ENCODE measurements at places on chromosomes 6 and 20. TPM values are rescaled to one million over a fixed set of nuclear protein-coding genes. Genes with fewer than 3 reads are reported as not detected.
A peak's percentile ranks its signal among the peaks of the same experiment; 100 is the strongest.

The KCNK16 gene
- not detected for total RNA-seq

The HCK gene
- total RNA-seq, result not detected

The CST2 gene
- total RNA-seq, result not detected

The MARCKS gene
- 64.6 TPM for total RNA-seq

The PRDM13 gene
- 1.3 TPM for total RNA-seq

The PACRG gene
- not detected for total RNA-seq

The MOG gene
- not detected for total RNA-seq

The GJA10 gene
- not detected for total RNA-seq

The TULP4 gene
- 84.3 TPM for total RNA-seq

- H3K27me3 ChIP-seq, result peaks cover 60% of the 10 kb centered on the region
- DNase-seq, result peak; percentile 42
- H3K27ac ChIP-seq, result no peak overlapping the region
- no peaks in the 10 kb centered on the region for H3K4me1 ChIP-seq
- no peaks in the 10 kb centered on the region for H3K36me3 ChIP-seq
- H3K4me3 ChIP-seq, result no peak overlapping the region
These were observed 386.9 kb downstream of the CDH4 start for GRCh38 chr20:61638802-61639585.

DNA sequence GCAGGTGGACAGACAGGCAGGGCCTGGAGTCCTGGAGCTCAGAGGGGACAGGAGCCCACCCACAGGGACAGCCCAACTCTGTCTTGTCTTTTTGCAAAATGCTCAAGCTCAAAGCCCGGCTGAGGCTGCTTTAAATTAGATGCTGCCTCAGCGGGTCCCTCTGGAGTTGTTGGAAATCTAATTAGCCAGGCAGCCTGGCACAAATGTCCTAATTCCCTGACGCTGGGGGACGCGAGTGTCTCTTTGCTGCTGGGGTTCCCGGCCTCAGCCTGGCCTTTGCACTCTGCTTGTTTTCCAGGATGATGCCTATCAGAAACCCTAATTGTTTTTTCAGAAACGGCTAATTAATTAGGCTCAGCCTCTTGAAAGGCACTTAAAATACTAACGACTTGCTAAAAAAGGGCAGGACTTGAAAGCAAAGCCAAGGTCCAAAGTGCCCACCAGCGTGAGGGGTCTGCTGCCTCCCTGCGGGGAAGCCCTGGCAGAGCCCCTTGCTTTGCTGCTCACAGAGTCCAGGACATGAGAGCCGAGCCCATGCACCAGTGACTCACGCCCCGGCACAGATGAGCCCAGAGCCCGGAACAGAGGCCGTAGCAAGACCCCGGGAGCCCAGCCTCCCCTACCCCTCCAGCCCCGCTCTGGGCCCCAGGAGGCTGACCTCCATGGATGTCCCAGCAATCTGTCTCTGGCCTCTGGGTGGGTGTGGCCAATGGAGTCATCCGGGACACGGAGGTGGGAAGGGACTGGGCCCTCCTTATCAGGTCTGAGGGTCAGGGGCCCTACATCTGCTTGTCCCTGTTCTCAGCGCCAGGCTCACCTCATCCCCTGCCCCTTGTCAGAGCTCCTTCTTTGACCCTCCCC is 46.0 kb upstream of the BHLHE23 start:
- H3K27me3 ChIP-seq, result peaks cover 64% of the 10 kb centered on the region
- H3K4me3 ChIP-seq, result no peak overlapping the region
- H3K4me1 ChIP-seq, result no peaks in the 10 kb centered on the region
- H3K27ac ChIP-seq, result no peak overlapping the region
- DNase-seq, result no peak

- H3K27me3 ChIP-seq, result peaks cover 37% of the 10 kb centered on the region
- no peaks in the 10 kb centered on the region for H3K4me1 ChIP-seq
- no peaks in the 10 kb centered on the region for H3K36me3 ChIP-seq
- no peak overlapping the region for H3K4me3 ChIP-seq
These were observed 43.0 kb upstream of the FRMD1 start for GRCh38 chr6:168122011-168122410.

DNA sequence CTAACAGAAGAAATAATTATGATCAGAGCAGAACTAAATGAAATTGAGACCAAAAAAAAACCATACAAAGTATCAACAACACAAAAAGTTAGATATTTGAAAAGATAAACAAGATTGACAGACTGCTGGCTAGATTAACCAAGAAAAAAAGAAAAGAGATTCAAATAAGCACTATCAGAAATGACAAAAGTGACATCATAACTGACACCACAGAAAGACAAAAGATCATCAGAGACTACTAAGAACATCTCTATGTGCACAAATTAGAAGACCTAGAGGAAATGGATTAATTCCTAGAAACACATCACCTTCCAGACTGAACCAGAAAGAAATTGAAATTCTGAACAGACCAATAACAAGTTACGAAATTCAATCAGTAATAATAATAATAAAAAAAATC is 17.9 kb downstream of the DTNBP1 start:
- H3K36me3 ChIP-seq, result no peaks in the 10 kb centered on the region
- DNase-seq, result no peak
- no peaks in the 10 kb centered on the region for H3K4me1 ChIP-seq

DNA sequence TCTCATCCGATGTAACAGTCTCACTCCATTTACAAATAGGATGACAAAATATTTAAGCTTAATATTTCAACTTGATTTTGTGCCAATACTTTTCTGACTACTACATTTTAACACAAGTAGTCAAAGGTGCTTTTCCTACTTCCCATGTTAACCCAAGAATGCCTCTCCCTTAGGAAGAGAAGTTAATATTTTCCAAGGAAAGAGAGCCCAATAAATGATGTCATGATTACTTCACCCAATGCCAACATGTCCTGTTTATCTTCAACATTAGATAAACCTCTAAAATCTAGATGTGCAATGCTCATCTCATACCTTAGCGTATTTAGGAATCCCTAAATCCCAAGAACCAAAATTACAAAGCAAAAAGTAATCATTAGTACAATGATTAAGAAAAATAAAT is 156.7 kb upstream of the TENT5A start:
- no peaks in the 10 kb centered on the region for H3K36me3 ChIP-seq
- H3K4me3 ChIP-seq, result no peak overlapping the region
- H3K4me1 ChIP-seq, result no peaks in the 10 kb centered on the region
- DNase-seq, result no peak
- no peaks in the 10 kb centered on the region for H3K27me3 ChIP-seq

- H3K4me1 ChIP-seq, result no peaks in the 10 kb centered on the region
- H3K27me3 ChIP-seq, result no peaks in the 10 kb centered on the region
- no peak for DNase-seq
- no peaks in the 10 kb centered on the region for H3K36me3 ChIP-seq
- H3K27ac ChIP-seq, result no peak overlapping the region
These were observed 652.3 kb downstream of the EPHA7 start for GRCh38 chr6:92767101-92767500.

GRCh38 chr20:59276938-59277337 is 23.5 kb upstream of the EDN3 start:
- H3K4me1 ChIP-seq, result no peaks in the 10 kb centered on the region
- H3K36me3 ChIP-seq, result no peaks in the 10 kb centered on the region
- peaks cover 94% of the 10 kb centered on the region for H3K27me3 ChIP-seq
- H3K4me3 ChIP-seq, result no peak overlapping the region
- no peak overlapping the region for H3K27ac ChIP-seq

DNA sequence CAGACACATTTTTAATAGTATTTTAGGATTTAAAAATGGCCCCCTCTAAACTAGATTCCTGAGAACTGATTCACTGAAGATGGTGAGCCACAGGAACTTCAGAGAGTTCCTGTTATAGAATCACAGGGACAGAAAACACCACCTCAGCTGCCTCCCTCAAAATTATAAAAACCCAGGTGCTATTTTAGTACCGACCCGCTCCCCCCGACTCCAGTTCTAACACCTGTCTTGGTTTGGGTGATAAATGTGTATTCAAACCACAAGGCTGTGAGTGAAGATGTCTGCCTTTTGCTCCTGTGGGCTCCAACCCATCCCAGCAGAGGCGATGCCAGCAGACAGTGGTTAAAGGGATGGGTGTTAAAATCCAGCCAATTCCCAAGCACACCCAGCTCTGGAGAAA is 127.4 kb upstream of the LY86 start:
- no peak overlapping the region for H3K27ac ChIP-seq
- DNase-seq, result no peak
- H3K27me3 ChIP-seq, result peaks cover 15% of the 10 kb centered on the region
- no peak overlapping the region for H3K4me3 ChIP-seq

DNA sequence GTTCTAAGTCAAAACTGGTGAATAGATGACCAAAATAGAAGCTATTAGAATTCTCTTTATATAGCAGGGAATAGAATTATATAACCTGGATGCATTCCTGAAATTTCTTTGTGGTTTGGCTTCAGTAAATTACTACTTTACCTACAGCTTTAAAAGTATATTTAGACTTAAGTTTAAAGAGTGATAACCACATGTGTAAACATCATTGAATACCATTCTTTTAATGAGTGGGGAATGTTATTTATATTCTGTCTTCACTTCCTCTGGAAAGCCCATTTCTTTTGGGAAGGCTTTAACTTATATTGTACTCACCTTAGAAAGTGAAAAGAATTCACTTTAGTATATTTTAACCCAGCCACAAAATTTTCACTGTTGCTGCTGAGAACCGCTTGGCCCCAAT is 39.1 kb downstream of the PLEKHG1 start:
- H3K27ac ChIP-seq, result no peak overlapping the region
- no peak overlapping the region for H3K4me3 ChIP-seq
- H3K27me3 ChIP-seq, result no peaks in the 10 kb centered on the region
- H3K36me3 ChIP-seq, result no peaks in the 10 kb centered on the region

DNA sequence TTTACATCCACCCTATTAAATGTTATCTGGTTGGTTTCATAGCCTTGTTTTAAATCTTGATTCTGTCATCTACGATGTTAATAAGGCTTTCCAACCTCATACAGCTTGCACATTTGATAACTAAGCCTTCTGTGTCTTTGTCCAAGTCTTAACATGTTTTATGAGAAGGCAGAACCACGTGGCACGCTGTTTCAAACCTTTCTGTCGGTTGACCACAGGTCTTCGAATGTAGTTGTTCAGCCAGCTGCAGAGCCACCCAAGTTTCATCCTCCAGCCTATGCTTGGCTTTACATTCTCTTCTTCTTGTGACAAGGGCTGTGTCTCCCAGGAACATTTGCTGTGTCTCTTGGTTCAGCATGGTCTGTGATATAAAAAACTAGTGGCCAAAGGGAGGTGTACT is 15.7 kb upstream of the SGK2 start:
- H3K36me3 ChIP-seq, result peaks cover 36% of the 10 kb centered on the region
- DNase-seq, result no peak
- no peak overlapping the region for H3K4me3 ChIP-seq
- no peaks in the 10 kb centered on the region for H3K4me1 ChIP-seq
- no peaks in the 10 kb centered on the region for H3K27me3 ChIP-seq

DNA sequence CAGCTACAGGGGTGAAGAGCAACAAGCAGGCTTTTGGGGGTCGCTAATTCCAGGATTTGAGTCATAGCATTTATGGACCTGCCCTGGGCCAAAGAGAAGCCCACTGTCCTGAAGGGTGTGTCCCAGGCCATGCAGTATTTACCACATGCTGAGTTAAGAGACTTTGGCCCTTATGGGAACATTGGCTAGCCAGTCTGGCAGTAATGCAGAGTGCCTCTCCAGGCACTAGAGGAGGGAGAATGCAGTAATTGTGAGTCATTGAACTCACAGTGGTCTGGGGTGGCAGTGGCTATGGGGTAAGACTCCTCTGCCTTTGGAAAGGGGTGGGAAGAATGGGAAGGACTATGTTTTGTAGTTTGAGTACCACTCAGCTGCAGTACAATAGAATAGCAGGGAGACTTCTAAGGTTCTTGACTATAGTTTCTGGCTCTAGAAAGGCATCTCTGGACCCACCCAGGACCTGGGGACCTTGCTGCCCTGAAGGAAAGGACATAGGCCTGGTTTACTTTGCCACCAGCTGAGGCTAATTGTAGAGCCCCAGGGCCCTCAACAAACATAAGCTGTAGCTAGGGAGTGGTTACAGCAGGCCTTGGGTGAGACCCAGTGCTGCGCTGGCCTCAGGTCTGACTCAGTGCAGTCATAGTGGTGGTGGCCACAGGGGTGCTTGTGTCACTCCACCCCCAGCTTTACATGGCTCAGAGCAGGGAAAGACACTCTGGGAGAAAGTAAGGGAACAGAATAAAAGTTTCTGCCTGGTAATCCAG is 520.9 kb downstream of the HTR1B start:
- H3K4me3 ChIP-seq, result no peak overlapping the region
- DNase-seq, result no peak
- no peaks in the 10 kb centered on the region for H3K36me3 ChIP-seq
- H3K4me1 ChIP-seq, result no peaks in the 10 kb centered on the region
- H3K27me3 ChIP-seq, result no peaks in the 10 kb centered on the region

GRCh38 chr6:22271081-22271480 is 25.8 kb downstream of the PRL start:
- no peaks in the 10 kb centered on the region for H3K36me3 ChIP-seq
- DNase-seq, result no peak
- H3K4me1 ChIP-seq, result no peaks in the 10 kb centered on the region
- H3K27me3 ChIP-seq, result no peaks in the 10 kb centered on the region
- no peak overlapping the region for H3K4me3 ChIP-seq
- H3K27ac ChIP-seq, result no peak overlapping the region

- no peaks in the 10 kb centered on the region for H3K27me3 ChIP-seq
- peaks cover 36% of the 10 kb centered on the region for H3K36me3 ChIP-seq
- peaks cover 21% of the 10 kb centered on the region for H3K4me1 ChIP-seq
- DNase-seq, result no peak
- no peak overlapping the region for H3K4me3 ChIP-seq
These were observed 3.1 kb upstream of the MAP7 start for GRCh38 chr6:136553166-136553787.

GRCh38 chr20:39013662-39014109 is 51.5 kb downstream of the DHX35 start:
- H3K27ac ChIP-seq, result no peak overlapping the region
- no peaks in the 10 kb centered on the region for H3K27me3 ChIP-seq
- H3K36me3 ChIP-seq, result peaks cover 10% of the 10 kb centered on the region
- peaks cover 16% of the 10 kb centered on the region for H3K4me1 ChIP-seq
- DNase-seq, result no peak
- no peak overlapping the region for H3K4me3 ChIP-seq

DNA sequence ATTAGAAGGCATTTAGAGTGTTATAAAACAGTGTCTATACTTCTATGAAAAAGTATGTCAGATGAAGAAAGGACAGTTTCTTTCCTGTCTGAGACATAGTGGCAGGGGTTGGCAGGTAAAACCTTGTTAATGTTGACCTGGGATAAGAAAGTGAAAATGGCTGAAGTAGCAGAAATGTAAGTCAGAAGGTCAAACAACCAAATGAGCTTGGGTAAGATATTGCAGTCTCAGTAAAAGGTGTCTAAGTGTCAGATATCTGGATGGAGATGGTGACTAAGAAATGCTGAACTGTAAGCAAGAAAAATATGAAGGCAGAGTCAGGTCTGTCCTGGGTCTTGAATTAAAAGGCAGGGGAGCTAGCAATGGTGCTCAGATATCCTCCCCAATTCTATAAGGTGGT is 400.3 kb downstream of the CD109 start:
- H3K27ac ChIP-seq, result no peak overlapping the region
- H3K36me3 ChIP-seq, result no peaks in the 10 kb centered on the region
- peaks cover 12% of the 10 kb centered on the region for H3K4me1 ChIP-seq
- DNase-seq, result no peak

DNA sequence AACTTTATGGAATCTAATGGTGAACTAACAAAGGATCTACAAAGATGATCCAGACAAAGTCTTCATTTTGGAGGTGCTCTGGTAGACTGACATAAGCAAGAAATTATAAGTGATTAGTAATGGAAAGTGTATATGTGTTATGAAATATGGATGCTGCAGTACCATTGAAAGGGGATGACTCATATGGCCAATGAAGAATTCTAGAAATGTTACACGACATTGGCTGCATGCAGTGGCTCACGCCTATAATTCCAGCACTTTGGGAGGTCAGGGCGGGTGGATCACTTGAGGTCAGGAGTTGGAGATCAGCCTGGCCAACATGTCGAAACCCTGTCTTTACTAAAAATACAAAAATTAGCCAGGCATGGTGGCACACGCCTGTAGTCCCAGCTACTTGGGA is 23.5 kb downstream of the CFAP206 start:
- no peaks in the 10 kb centered on the region for H3K27me3 ChIP-seq
- H3K4me3 ChIP-seq, result no peak overlapping the region
- no peak for DNase-seq
- H3K27ac ChIP-seq, result no peak overlapping the region
- no peaks in the 10 kb centered on the region for H3K4me1 ChIP-seq
